ENCODE measurements at places on chromosomes 1 and 21.
A peak's percentile ranks its signal among the peaks of the same experiment; 100 is the strongest.

- no peak overlapping the region for H3K27ac ChIP-seq
- peaks cover 4% of the 10 kb centered on the region for H3K27me3 ChIP-seq
- peaks cover 23% of the 10 kb centered on the region for H3K4me1 ChIP-seq
- no peak for DNase-seq
- H3K4me3 ChIP-seq = no peak overlapping the region
Observed at GRCh38 chr21:45120975-45121374, 46.6 kb downstream of the ADARB1 start.

DNA sequence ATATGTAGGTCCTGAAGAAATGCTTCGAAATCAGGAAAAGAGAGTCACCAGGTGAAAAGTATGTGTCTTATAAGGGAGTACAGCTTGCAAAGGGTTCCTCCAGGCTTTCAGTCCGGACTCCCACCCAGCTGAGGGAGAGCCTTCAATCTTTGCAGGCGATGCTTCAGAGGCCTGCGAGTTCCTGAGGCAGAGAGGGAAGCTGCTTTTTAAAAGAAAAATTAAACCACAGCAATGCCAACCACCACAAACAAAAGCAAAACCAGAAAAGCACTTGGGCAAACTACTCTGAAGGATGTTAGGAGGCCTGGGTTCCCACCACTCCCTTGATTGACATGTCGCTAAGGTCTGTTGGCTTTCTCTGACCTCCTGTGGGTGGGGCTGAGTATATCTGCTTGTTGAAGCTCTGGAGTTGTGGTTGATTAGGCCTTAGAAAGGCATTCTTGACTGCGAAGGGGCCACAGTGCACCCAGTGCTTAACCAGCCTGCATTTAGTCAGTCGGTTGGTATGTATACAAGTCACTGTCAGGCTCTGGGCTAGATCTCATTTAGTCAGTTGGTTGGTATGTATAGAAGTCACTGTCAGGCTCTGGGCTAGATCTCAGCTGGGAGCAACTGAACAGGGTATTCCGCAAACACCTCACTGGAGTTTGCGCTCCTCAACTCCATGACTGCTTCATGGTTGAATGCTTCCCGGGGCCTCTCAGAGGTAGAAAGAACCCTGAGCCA is 1.2 kb downstream of the NIPAL3 start:
- H3K36me3 ChIP-seq = peaks cover 13% of the 10 kb centered on the region
- DNase-seq = no peak
- peak overlapping the region; percentile 95 for H3K4me3 ChIP-seq
- no peak overlapping the region for H3K27ac ChIP-seq

DNA sequence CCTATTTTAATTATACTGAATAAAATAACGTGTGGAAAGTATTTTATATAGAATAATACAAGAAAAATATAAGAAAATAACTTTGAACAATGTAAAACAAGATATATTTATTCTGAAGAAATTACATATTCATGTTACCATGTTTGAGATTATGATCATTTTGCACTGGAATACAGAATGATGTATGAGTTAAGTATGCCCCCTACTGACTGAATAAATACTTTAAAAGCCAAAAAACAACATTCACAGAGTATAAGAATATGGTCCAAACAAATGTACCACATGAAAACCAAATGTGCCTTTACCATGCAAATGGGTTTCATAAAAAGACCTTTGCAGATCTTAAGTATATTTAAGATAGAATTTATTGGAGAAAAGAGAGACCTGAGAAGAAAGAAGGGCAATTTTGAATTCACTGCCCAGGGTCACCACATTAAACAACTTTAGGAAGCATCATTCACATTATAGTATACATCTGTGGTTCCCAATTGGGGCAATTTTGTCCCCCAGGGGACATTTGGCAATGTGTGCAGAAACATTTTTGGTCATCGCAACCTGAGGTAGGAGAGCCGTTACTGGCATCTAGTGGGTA is 136.6 kb upstream of the GFI1 start:
- H3K4me1 ChIP-seq = no peaks in the 10 kb centered on the region
- no peak overlapping the region for H3K4me3 ChIP-seq
- H3K27me3 ChIP-seq = no peaks in the 10 kb centered on the region

- H3K4me3 ChIP-seq = no peak overlapping the region
- H3K36me3 ChIP-seq = peaks cover 22% of the 10 kb centered on the region
- DNase-seq = no peak
- H3K4me1 ChIP-seq = peaks cover 29% of the 10 kb centered on the region
- H3K27ac ChIP-seq = no peak overlapping the region
Observed at GRCh38 chr1:99843760-99844159, 6.4 kb upstream of the AGL start.

- DNase-seq = no peak
- no peak overlapping the region for H3K27ac ChIP-seq
- no peaks in the 10 kb centered on the region for H3K36me3 ChIP-seq
- peaks cover 32% of the 10 kb centered on the region for H3K4me1 ChIP-seq
Observed at GRCh38 chr21:45817345-45817744, 164.2 kb upstream of the COL6A1 start.

- H3K27ac ChIP-seq = no peak overlapping the region
- no peaks in the 10 kb centered on the region for H3K36me3 ChIP-seq
- DNase-seq = no peak
Observed at GRCh38 chr1:156406251-156406650, 37.2 kb downstream of the RHBG start.

GRCh38 chr1:8671306-8671917 is 146.0 kb downstream of the RERE start:
- H3K4me1 ChIP-seq = peaks cover 63% of the 10 kb centered on the region
- H3K4me3 ChIP-seq = no peak overlapping the region
- peak; percentile 16 for DNase-seq
- H3K36me3 ChIP-seq = no peaks in the 10 kb centered on the region
- peak overlapping the region; percentile 49 for H3K27ac ChIP-seq
- H3K27me3 ChIP-seq = no peaks in the 10 kb centered on the region

DNA sequence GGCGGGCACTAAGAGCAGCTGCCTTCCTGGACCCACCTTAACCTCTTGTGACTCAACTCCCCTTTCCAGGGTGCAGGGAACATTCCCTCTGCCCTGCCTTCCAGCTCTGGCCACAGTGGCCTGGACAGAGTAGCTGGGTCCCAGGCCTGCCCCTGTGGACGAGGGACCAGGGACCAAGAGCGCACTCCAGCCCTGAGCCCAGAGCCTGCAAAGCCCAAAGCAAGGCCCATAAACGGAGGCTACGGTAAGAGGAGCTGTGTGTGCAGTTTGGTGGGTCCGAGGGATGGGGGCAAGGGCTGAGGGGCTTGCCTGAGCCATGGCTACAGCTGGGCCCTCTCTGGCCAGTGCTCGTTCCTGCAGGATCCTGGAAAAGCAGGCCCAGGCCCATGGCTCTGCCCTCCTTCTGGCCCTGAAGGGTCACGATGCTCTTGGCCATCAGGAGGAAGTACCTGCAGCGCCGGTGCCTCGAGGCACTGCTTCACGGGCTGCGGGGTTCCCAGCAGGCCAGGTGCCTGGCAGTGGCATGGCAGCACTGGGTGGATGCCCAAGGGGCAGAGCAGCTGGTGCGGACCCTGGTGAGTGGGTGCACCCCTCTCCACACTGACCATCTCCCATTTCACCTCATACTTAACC is 17.8 kb downstream of the MTHFR start:
- no peak for DNase-seq
- no peak overlapping the region for H3K27ac ChIP-seq
- H3K27me3 ChIP-seq = no peaks in the 10 kb centered on the region
- peaks cover 76% of the 10 kb centered on the region for H3K4me1 ChIP-seq

- H3K4me1 ChIP-seq = peaks cover 38% of the 10 kb centered on the region
- no peak overlapping the region for H3K27ac ChIP-seq
- no peaks in the 10 kb centered on the region for H3K36me3 ChIP-seq
- no peaks in the 10 kb centered on the region for H3K27me3 ChIP-seq
- no peak for DNase-seq
Observed at GRCh38 chr21:38289705-38290485, 33.1 kb downstream of the KCNJ15 start.

DNA sequence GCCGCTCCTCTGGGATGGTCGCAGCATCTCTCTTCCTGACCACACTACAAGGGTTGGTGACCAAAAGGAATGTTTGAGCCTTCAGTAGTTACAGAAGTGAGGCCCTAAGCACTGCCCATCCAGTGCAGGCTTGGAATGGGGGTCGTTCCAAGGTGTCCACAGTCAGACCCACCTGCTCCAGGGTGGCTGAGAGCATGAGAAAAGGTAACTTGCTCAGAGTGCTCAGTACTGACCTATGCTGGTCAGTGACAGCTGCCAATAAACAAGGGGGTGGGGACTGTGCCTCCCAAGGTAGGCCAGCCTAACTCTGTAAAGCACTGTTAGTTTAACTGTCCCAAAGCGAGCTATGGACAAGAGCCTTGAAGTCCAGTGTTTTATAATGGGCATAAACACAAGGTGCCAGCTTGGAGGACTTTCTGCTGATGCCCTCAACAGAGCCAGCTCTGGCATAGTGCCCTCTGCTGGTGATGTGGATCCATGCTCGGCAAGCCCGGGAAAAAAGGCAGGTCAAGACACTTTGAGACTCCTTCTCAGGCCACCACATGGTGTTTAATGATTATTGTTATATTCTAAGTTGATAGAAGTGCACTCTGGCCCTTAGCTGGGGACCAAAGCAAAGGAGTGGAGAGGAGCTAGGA is 78.1 kb upstream of the DNAH14 start:
- H3K27ac ChIP-seq = no peak overlapping the region
- no peak overlapping the region for H3K4me3 ChIP-seq
- DNase-seq = peak; percentile 69
- no peaks in the 10 kb centered on the region for H3K36me3 ChIP-seq

DNA sequence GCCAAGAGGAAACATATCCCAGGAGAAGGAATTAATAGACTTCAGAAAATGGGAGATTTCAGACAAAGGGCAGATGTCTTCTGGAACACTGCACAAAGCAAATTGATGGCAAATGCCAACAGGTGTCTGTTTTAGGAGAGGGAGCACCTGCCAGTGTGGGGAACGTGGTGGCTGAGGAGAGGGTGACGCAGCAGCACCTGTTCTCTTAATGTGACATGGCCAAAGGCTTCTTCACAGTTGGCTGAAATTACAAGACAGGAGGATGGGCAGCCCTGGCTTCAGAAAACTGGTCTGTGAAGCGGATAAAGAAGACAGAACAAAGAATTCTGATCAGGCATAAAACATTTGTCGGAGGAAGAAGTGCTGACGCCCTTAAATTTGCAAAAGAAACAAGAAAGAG is 178.7 kb upstream of the RUNX1 start:
- peaks cover 3% of the 10 kb centered on the region for H3K27me3 ChIP-seq
- no peak overlapping the region for H3K4me3 ChIP-seq
- peaks cover 36% of the 10 kb centered on the region for H3K4me1 ChIP-seq
- DNase-seq = no peak
- H3K27ac ChIP-seq = no peak overlapping the region
- H3K36me3 ChIP-seq = no peaks in the 10 kb centered on the region

DNA sequence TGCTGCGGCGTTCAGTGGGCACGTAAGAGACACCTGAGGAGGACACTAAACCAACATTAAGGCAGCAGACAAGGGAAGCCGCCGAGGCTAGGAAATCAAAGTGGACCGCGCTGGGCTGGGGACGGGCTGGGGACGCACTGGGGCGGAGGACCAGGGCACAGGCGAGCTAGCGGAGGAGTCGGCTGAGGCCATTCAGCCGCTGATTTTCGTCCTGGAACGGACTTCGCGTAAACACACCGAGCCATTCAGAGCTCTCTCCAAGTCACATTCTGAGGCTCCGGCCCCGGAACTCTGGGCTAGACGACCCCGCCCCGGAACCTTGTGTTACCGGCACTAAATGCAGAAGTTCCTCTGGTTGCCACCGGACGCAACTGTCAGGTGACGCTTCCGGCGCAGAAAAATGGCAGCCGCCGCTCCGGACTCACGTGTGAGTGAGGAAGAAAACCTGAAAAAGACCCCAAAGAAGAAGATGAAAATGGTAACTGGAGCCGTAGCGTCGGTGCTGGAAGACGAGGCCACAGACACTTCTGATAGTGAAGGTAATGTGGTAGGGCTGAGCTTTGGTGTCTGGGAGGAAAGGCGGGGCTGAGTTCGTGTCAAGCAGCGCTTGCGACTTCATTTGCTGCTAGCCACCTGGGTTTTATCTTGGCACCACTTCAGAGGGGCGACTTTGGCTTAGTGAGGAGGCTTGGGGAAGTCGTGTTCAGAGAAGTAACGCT is at the start of gene RRP15:
RRP15 (plus strand) TSS at position 377 of the 719 bp plus-strand sequence; CDS start at position 401, 24 bp downstream.
- peak within 1 kb of the TSS; percentile 73 for H3K27ac ChIP-seq
- peak within 1 kb of the TSS; percentile 98 for H3K4me3 ChIP-seq
- no peaks in the 10 kb centered on the region for H3K36me3 ChIP-seq
- peaks cover 3% of the 10 kb centered on the region for H3K27me3 ChIP-seq
- DNase-seq = peak; percentile 88

GRCh38 chr21:41180752-41181151 is 12.8 kb downstream of the BACE2 start:
- H3K27me3 ChIP-seq = peaks cover 10% of the 10 kb centered on the region
- DNase-seq = no peak
- H3K27ac ChIP-seq = no peak overlapping the region
- peaks cover 10% of the 10 kb centered on the region for H3K36me3 ChIP-seq

DNA sequence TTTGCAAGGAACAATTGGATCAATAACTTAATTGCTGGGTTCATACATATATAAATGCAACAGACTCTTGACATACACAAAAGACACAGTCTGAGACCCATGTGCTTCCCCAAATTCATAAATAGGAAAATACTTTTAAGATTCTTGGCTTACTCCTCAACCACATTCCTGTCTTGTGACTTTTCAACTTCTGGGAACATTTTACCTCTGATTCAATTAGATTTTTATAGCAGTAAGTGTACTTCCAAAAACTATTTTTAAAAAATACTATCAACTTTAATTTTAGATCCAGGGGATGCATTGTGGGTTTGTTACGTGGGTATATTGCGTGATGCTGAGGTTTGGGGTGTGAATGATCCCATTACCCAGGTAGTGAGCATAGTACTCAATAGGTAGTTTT is 406.7 kb downstream of the RPS6KC1 start:
- H3K27me3 ChIP-seq = peaks cover 10% of the 10 kb centered on the region
- no peaks in the 10 kb centered on the region for H3K4me1 ChIP-seq
- no peak overlapping the region for H3K27ac ChIP-seq
- no peak for DNase-seq
- H3K4me3 ChIP-seq = no peak overlapping the region
- H3K36me3 ChIP-seq = peaks cover 6% of the 10 kb centered on the region

- H3K4me3 ChIP-seq = peak overlapping the region; percentile 79
- H3K36me3 ChIP-seq = peaks cover 3% of the 10 kb centered on the region
- H3K4me1 ChIP-seq = peaks cover 19% of the 10 kb centered on the region
- H3K27ac ChIP-seq = no peak overlapping the region
- no peak for DNase-seq
- peaks cover 59% of the 10 kb centered on the region for H3K27me3 ChIP-seq
Observed at GRCh38 chr1:1058921-1059493, 15.1 kb downstream of the RNF223 start.
